ENCODE measurements at places on chromosomes 5 and 9.

DNA sequence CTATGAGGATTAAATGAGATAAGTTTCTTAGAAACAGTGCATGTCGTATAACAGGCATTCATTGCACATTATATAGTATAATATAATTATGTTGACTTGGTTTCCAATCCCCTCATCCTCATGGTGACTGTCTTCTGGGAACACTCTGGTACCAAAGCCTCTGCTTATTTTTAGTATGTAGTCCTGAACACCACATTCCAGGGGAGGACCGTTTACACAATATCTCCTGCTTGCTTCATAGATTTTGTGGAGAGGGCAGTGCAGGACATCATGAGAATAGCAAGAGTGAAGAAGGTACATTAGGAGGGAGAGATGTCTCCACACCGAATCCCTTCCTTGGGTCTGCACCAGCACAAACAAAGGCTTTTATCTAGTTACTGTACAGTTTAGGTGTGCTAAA lies 20.5 kb upstream of the BHMT start:
- DNase-seq, result no peak

GRCh38 chr5:123754908-123755307 lies 242.9 kb downstream of the CSNK1G3 start:
- no peak for DNase-seq

DNA sequence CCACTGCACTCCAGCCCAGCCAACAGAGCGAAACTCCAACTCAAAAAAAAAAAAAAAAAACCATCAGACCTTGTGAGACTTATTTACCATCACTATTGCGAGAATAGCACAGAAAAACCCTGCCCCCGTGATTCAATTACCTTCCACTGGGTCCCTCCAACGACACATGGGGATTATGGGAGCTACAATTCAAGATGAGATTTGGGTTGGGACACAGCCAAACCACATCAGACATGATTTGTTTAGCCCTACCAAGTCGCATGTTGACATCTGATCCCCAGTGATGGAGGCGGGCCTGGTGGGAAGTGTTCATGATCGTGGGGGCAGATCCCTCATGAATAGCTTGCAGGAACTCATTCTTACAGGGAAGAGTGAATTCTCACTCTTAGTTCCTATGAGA lies 26.6 kb downstream of the MYO10 start:
- DNase-seq, result no peak

DNA sequence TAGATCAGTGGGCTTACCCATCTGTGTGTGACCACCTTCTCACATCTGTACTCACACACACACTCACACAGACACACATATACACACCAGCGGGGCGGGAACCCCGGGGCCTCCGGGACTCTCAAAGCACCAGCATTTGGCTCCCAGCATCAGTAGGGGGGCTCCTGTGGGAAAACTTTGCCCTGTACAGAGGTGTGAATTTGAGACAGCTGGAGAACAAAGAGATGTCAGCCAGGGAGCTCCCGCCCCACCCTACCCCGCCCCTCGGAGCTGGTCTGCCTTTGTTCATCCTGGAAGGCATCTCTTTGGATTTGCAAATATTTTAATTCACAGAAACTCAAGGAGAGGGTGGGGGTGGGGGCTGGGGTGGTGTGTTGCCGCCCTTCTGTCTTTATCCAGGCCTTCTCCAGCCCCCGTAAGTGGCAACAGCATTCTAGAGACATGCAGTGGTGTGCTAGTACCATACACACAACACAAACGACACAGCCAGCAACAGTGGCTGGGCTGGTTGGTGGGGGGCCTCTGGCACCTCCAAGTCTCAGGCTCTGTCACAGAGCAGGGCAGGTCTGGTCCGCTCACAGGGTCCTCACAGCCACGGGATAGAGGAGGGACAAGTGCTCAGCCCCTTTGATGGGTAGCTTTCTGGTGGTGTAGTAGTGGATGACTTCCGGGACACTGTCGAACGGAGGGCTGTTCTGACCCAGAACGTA lies 15.5 kb upstream of the SLC25A51 start:
- DNase-seq, result no peak

DNA sequence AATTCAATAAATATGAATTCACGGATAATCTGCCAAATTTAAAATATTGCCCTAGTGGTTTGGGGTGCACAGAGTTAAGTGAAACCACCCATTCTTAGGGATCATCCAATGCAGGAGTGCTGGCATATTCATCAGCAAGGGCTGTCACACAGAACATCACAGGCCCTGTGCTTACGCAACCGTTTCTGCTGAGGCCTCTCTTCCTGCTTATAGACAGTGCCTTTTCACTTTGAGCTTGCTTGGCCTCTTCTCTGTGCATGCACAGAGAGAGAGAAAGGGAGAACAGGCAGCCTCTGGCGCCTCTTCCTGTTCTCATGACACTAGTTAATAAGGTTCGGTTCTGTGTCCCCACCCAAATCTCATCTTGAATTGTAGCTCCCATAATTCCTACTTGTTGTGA lies 366.3 kb downstream of the ICE1 start:
- DNase-seq, result no peak

Data from T-helper 9 cell (primary cell).